DMS79 treated with DMSO at 0.1 percent for 48 hours (cell line): ENCODE measurements at places on chromosomes 7 and 10.

DNA sequence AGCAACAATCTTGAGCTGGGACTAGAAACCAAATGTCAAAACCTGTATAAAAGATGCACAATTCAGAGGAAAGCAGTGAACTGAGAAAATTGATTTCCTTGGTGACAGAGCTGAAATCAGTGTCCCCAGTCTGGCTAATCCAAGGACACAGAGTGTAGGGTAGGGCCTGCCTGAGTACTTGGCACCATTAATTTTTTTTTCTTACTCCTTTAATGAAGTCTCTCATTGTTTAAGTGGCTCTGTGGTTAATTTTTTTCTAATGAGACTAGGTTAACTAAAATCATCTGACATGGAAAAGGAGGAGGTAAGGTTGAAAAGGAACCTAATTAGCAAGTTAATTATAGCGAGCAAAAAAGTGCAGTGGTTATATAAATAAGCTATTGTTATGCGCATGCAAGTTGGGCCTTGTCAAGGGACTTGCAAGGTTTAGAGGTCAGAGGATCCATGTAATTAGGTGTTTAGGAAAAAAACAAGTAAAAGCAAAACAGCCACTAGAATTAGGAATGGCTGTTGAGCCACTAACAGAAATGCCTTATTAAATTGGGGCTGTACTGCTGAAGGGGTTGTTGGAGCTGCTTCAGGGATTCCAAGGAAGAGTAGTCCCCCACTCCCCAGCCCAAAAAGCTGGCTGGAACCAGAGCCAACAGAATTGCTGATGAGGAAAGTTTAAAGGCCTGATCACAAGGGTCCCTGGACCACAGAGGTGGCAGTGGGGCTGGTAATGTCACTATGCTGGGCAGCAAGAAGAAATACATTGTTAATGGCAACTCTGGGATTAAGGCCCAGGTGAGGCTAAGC lies 58.9 kb upstream of the STRIP2 start:
- no peak for DNase-seq

- DNase-seq, result no peak
These were observed 1153.8 kb upstream of the C7orf33 start for GRCh38 chr7:147436718-147437117.

DNA sequence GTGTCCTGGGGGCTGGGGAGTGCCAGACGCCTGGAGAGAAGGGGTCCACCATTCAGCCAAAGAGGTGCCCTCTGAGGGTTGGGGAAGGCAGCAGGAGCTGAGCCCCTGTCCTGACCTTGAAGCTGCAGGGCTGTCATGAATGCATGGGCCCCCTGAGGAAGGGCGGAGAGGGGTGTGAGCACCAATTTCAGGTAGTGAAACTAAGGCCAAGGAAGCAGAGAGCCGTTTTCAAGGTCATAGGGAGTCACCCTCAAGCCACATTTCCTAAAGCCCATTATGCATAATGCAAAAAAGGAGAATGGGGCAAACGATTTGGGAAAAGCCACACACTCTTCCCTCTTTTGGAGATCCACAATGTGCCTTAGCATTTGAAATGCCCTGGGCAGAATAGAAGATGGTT lies 37.2 kb downstream of the FIGNL1 start:
- DNase-seq, result no peak

- no peak for DNase-seq
These were observed 9.1 kb downstream of the TRIM56 start for GRCh38 chr7:101094376-101094775.

GRCh38 chr7:1922870-1923236 lies 252.8 kb downstream of the ELFN1 start:
- no peak for DNase-seq

GRCh38 chr10:49651917-49652316 lies 27.5 kb upstream of the C10orf53 start:
- DNase-seq, result no peak

DNA sequence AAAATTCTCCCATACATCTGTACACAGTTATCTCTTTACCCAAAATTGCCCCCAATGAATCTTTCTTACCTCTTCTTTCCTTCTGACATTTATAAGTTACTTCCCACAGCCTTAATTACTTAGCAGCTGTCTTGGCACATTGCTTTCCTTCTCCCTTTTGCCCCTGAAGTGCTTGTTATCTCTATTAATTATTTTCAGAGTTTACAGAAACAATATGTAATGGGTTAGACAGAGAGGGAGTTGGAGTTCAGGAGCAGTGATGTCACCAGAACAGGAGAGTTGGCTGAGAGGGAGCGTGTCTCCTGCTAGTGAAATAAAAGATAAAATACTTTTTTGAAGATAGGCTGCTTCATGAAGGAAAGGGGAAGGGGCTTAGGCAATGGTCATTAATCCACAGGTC lies 57.4 kb downstream of the ITGB8 start:
- DNase-seq, result no peak

GRCh38 chr10:35194906-35195305 lies 68.3 kb downstream of the CREM start:
- no peak for DNase-seq

DNA sequence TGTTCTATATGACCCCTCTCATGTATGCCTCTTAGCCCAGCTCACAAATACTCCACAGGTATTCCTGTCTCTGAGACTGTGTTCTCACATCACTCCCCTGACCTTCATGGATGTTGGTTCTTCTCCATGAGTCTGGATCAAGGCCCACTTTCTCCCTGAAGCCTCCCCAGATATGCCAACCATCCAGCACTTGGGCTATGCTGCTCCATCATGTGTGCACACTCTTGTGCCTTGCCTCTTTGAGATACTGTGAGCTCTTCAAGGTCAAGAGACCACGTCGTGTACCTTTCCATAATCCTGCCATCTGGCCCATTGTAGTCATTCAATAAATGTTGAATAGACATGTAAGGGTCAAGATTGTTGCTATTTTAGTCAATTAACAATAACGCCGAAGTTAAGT lies 30.1 kb upstream of the TM9SF3 start:
- DNase-seq, result no peak

DNA sequence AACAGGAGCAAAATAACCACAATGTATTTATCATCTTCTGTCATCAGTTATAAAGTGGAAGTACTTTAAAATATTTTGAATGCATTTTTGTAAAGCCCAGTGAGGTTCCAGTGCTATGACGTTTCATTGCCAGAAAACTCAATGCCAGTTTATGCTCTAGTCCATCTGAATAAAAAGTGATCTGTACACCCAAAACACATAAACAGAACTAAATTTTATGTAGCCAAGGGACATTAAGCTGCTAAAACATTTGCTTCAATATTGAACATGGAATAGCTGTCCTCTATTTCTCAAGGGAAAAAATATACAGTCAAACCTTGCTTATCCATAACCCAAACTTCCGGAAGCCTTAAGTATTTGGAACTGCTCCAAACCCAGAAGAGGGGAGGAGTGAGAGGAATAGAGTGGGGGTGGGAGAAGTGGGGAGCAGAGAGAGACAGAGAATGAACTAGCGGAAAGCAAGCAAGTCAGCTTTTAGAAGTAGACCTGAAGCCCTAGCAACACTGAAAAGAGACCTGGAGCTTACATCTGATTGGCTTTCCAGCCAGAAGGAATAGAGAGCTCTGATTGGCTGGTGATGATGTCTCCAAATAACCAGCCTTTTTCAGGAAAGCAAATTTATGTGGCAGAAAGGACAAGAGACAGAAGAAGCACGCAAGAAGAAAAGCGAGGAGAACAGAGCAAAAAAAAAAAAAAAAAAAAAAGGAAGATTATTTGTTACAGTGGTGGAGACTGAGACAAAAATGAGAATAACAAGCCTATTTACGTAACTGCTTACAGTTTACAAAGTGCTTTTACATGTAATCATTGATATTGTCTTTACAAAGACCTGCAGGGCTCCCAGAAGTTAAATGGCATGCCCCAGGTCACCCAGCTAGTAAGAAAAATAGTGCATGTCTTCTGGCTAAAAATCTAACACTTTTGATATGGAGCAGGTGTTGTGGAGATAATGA lies 196.0 kb downstream of the RNLS start:
- no peak for DNase-seq

GRCh38 chr10:8438603-8439002 lies 384.1 kb downstream of the GATA3 start:
- no peak for DNase-seq

DNA sequence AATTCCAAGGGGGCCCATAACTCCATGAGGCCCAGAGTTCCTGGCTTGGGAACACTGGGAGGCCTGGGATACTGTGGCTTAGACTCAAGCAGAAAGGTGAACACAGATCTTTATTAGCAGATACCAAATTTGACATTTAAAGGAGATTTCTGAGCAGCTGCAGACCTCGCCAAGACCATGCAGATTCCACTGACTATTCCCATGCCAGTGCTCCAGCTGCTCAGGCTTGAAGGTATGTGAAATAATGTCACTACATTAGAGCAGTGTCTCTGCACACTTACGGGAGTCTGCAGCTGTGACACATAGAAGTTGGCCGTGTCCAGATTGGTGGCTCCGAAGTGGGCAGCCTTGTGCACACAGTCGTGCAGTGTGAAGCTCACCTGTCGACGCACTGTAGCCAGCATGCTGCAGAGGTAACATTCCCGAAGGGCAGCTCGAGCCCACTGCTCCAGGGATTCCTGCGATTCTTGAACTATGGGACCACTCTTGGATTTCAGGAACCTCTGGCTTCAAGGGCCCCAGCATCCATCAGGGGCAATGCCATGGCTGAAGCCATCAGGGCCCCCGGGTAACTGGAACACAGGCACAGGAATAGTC lies 46.1 kb downstream of the SEPTIN7 start:
- DNase-seq, result no peak

GRCh38 chr7:131905471-131905973 lies 349.1 kb upstream of the PODXL start:
- DNase-seq, result no peak

DNA sequence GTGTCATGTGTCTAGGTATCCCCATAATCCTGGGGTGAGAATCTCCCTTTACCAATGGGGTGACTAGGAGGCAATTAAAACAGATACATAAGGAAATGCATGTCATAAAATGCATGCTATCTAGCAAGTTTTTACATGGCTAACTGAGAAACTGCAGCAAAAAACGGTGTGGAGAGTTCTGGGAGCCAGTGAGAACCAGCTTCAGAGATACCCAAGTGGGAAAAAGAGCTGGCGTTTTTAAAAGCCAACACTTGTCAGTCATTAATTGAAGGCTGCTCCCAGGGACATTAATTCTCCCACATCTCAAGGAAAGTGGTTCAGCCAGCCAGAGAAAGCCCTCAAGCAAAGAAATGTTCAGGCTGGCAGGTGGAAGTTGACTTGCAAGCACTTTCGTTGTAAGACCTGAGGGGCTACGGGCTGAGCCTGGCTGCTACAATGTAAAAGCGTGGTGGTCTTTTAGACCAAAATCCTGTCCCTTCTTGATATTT lies 28.1 kb downstream of the ST8SIA6 start:
- DNase-seq, result no peak

- no peak for DNase-seq
These were observed 5.8 kb upstream of the KCNH2 start for GRCh38 chr7:150983893-150984368.

- DNase-seq, result no peak
These were observed 105.1 kb upstream of the SORCS1 start for GRCh38 chr10:107269626-107270025.

- no peak for DNase-seq
These were observed 66.0 kb downstream of the ST7 start for GRCh38 chr7:117019287-117019686.

GRCh38 chr10:132446661-132447445 lies 49.9 kb downstream of the PWWP2B start:
- DNase-seq, result no peak

DNA sequence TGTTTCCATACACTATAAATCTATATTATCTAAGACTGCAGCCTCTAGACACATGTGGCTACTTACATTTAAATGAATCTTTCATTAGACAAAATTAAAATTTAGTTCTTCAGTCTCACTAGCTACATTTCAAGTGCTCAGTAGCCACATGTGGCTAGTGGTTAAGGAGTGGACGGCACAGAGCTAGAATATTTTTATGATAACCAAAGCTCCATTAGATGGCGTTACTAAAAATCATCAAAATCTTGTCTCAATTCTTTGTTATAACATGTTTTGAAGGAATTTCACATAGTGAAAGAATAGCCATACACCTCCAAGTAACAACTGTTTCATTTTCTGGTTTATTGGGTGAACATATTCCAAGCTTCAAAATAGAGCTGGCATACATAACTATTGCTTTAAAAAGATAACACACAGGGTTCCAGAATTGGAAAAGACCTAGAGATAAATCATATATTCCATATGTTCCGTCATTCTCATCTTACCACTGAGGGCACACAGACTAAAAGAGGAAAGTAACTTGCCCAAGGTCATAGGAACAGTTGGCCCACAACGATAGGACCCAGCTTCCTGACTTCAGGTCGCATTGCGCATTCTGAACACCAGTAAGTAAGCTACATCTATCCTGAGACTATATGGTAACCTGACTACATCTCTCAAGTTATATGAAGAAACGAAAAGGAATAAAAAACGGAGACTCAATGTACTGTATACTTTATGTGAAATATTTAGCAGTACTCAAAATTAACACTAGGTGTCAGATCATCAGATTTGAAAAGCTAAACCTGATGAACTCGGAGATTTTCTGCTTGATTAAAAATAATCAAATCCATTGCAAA lies 66.6 kb downstream of the CAV1 start:
- peak; percentile 65 for DNase-seq

DNA sequence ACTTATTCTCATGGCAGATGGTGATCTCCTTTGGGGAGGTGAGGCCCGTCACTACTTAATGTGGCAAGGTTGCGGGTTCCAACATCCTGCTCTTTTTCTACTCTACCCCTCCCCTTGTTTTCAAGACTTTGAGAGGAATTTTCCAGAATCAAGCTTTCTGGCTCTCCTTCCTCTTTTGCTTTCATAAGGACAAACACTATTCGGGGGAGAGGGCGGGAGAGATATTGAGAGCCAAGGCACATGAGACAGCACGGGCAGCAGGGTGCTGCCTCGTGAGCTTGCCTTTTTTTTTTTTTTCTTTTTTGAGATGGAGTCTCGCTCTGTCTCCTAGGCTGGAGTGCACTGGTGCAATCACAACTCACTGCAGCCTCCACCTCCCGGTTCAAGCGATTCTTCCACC lies 6.9 kb upstream of the PFKFB3 start:
- DNase-seq, result no peak

- no peak for DNase-seq
These were observed 58.3 kb downstream of the AP3M1 start for GRCh38 chr10:74092372-74092771.

- DNase-seq, result no peak
These were observed 108.4 kb downstream of the LYZL1 start for GRCh38 chr10:29397221-29397620.

DNA sequence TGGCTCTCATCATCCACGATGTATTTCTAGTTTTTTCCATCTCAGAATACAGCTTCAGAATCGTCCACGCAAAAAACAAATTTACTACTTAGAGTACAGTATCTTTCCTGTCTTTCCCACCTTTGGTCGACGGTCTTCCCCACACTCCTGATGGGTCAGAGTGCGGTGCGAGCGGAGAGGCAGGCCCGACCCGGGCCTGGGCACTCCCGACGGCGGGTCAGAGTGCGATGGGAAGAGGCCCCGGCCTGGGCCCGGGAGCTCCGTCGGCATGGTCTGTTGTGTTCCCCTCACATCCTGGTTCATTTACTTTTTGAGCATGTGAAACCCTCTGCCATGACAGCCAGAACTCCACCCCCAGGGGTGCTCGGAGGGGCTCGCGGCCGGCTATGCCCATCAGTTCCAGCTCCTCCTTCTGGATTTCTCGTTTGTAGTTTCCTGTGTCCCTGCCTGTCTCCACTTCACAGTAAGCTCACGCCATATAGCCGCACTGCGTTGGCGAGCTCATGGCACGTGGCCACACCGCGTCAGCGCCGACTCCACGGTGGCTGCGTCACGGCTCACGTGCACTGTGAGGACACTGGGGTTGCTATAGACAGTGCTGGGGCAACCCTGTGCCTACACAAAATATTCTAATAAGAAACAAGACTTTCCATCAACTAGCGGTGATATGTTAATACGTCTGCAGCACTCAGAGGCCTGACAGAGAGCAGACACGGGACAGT lies 7.8 kb downstream of the COX19 start:
- no peak for DNase-seq
